NCI-H1105 treated with DMSO at 0.1 percent for 48 hours (cell line): ENCODE measurements at places on chromosomes 5 and 9.

DNA sequence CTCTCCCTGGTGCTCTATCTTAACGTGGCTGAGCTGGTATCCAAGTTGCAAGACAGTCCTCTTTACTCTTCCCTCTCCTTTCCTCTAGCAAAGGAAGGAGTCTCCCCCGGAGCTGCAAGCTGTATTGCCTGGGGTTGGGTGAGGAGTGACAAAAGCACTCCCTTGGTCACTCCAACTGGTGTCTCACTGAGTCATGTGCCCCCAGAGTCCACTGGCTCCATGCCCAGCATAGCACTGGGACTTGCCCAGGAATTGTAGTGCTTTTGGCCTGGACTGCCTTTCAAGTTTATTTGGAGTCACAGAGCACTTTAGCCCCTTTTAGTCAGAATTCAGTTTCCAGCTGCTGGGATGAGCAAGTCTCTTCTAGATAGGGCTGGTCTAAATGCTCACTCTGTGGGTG, 82.6 kb upstream of the FST start:
- no peak for DNase-seq

- no peak for DNase-seq
Measured at GRCh38 chr5:135228222-135228621, 170.8 kb downstream of the MACROH2A1 start.

DNA sequence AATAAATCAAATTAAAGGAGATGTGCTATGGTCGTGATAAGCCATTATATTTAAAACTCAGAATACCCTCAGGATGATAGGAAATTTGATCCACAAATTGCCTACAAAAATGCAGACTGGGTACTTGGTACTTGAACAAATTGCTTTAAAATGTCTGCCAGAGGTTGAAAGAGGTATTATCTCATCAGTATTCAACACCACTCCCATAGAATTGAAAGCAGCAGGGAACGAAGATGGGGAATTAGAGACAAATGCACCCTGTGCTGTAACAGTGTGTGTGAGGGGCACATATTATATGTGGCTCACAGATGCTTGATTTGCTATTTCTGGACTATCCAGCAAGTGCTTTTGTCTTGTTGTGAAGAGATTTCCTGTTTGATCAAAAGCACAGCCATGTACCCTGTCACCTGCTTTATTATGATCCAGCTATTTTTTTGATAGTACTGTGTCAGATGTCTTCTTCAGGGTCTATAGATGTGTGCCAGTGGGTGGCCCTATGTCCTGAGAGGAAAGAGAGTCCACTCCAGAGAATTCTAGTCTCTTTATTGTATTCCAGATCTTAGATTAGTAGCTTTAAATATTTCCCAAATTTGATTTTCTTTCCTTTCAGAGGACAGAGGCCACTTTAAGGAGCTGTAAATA, 120.1 kb downstream of the XRCC4 start:
- peak; percentile 55 for DNase-seq

DNA sequence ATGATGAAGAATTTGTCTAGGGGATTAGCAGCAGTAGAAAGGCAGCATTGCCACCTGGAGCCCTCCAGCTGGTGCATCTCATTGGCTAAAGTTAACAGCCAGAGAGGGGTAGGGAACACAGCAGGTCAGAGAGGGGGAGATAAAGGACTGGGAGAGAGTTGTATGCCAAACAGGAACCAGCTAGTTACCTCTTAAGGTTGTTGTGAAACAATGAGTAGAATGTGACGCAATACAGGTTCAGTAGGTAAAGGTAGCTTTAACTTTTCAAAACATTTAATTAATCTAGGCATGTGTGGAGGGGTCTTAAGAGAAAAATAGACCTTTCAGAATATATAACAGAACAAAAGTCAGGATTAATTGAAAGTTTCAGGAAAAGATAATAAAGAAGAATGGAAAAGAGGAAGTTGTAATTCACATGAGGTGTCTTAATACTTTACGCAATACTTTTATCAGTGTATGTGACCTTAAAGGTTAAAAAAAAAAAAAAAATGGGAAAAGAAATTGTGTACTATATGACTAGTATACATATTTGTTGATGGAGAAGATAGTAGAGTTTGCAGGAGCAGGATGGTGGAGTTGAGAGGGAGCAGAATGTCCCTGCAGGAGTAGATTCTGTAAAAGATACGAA, 14.3 kb downstream of the FBXO38 start:
- DNase-seq = no peak

DNA sequence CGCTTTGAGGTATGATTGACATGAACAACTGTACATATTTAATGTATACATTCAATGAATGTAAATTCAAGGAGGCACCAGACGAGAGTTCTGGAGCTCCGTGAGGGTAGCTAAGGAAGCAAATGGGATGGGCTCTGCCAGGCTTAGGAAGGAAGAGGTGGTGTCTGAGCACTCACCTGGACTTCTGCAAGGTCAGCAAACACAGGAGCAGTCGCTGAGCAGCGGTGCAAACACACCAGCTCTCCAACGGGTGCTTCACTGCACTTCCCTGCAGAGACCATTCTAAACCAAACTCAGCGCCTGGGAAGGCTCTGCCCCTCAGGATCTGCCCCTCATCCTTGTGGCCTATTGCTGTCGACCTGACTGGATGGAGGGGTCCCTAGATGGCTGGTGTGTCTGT, 101.5 kb downstream of the COL23A1 start:
- no peak for DNase-seq

- DNase-seq = no peak
Measured at GRCh38 chr5:63170486-63170885, 591.9 kb downstream of the LRRC70 start.

DNA sequence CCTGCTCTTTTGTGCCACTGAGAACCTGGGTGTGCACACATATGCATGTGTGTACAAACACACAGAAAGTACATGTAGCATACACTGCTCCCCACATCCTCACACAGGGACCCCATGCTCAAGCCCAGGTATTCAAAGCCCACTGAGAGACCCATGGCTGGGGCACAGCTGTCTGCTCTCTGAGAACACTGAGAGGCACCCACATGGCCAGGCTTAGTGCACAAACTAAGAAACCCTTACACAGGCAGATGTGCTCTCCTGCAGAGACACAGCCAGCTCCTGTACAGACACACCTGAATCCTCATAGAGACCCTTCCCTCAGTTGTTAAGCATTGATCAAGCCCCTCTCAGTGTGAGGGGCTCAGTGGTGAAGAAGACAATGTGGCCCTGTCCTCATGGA, 92.5 kb downstream of the CACNA1B start:
- DNase-seq = no peak

DNA sequence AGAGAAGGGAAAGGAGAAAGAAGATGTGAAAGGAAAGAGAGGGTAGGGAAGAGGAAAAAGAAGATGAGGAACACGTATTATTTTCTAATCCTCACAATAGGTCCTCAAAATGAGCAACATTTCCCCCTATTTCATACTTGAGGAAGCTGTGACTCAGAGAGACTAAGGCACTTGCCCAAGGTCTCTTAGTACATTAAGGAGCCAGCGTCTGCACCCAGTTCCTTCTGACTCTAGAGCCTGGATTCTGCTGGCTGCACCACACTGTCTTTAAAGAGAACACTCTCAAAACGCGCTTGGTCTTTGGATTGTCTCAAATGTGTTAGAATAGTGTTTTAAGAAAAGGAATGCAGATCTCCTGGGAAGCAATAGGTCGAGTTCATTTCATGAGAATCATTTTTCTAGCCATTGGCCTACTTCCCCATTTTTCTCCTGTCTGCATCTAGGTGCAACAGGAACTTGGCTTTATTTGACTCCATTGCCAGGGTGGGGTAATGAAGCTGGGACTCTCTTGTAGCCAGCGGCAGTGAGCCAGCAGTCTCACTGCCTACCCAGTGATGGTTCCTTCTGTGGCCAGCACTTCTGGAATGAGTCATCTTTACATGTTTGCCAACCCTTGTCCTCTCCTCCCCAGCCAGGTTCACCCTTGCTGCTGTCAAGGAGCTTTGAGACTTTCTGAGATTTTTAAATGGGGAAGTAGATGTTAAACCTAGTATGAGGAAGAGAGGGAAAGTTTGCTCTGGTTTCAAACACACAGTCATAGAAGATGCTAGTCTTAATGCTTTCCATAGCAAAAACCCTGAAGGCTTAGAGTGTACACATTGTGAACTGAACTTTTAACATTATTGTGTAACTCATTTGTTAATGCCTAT, 82.7 kb downstream of the DOCK8 start:
- DNase-seq = no peak

GRCh38 chr5:166710271-166710670, 1581.2 kb upstream of the WWC1 start:
- no peak for DNase-seq

GRCh38 chr5:84163671-84164070, 221.0 kb downstream of the EDIL3 start:
- DNase-seq = no peak

- peak; percentile 56 for DNase-seq
Measured at GRCh38 chr5:103271570-103272289, 13.2 kb downstream of the MACIR start.

DNA sequence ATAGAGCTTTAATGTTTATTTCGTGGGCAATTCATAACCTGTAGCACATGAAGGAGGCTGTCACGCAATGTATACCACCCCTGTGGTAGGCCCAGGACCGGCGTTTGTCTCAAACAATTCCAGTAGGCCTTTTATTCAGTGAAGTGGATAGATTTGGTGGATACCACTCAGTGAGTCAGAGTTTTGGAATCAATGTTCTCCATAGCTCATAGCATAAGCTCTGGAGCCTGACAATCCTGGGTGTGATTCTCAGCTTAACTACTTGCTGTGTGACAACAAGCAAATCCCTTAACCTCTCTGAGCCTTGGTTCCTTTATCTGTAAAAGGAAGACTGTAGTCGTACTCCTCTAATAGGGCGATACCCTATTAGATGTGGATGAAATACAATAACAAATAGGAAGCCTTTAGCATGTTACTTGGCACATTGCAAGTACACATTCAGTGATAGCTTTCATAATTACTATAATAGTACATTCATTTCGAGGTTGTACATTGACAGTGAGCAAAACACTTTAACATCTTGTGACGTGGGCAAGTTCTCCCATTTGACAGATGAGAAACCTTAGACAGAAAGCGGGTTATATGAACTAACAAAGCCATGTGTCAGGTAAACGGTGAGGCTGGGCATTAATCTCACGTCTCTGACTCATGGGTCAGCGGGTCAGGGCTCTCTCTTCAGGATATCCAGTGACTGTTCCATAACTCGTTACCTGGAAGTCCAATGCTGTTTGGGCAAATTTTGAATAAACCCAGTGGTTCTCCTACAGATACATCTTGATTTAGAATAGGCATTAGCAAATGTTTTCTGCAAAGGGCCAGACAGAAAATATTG, 130.8 kb downstream of the C9orf152 start:
- no peak for DNase-seq

DNA sequence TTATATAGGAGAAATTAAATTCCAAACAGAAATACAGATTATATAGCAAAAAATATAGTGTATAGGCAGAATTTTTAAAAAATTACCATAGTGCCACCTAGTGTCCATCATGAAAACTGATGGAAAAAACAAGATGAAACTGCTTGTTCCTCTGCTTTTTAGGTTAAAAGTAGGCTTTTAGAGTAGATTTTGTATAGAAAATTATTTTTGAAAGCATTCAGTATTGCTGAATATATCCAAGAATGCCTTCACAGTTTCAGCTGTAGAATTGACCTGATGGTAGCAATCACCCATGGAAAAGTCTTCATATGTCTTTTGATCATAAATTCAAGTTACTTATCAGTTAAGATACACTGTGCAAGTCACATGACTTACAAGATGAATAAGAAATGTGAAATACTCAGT, 19.7 kb downstream of the RIOK2 start:
- DNase-seq = no peak

- DNase-seq = no peak
Measured at GRCh38 chr5:8341406-8341805, 472.5 kb downstream of the MTRR start.

DNA sequence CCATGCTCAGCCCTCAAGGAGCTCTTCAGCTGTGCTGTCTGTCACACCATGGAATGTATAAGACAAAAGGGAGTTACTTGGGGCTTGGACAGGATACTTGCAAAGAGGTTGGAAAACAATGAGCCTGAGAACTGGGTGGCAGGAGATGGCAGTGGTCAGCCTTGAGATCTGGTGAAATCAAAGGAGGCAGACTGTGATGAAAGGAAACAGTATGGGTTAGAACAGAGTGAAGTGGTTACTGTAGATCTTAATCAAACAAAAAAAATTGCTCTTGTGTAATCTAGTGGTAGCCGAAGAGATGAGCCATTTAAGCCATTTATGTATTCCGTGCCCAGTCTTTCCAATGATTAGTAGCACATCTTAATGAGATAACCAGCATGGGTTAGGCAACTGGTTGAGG, 142.2 kb downstream of the SV2C start:
- DNase-seq = no peak

- no peak for DNase-seq
Measured at GRCh38 chr9:73583576-73583975, 431.9 kb downstream of the ANXA1 start.

DNA sequence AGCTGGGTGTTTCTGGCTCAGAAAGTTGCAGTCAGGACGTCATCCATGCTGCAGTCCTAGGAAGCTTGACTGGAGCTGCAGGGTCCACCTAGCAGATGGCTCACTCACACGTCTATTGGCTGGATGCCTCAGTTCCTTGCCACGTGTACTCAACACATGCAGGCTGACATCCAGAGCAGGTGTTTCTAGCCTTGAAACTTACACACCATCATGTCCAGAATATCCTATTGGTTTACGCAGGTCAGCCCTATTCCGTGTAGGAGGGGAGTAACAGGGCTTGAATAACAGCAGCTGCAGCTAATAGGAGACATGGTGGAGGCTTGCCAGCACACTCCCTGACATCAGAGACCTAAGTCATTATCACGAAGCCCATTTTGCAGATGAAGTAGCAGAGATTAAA, 473.5 kb downstream of the ACTL7B start:
- peak; percentile 29 for DNase-seq

- DNase-seq = peak; percentile 12
Measured at GRCh38 chr5:91487420-91487819, 104.3 kb upstream of the ARRDC3 start.

DNA sequence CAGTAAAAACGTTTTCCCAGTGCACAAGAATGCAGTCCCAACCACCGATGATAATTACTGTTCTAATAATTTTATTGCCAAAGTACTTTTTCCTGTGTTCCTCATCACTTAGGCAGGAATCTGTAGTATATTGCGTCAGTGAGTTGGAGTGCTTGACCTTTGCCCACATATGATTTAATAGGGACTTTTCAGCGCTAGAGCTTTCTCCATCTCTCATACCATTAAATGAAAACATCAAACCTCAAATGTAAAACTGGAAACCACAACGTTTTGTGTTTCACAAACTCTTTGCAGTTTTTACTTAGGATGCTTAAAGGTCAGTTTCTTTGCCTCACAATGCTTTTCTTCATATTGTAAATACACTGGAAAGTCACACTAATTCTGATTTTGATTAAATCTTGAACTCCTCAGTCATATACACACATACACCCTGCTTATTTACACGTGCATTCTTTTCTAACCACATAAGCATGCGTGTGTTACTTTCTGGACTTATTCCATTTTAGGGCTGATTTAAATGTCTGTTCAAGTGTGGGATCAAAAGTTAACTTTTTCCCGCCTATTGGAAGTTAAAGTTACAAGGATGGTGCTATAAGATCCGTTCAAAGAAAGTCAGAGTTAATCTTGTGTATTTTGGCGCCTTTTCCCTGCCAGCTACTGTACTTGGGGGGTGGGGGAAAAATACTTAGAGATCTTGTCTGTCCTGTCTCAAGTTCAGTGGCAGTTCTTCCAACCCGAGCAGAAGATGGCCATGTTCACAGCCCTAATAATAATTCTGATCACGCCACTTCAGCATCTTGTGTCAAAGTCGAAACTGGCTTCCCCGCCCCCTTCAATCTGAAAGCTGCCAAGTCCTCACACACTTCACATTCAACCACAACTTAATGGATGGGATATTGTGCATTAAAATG, 6.6 kb upstream of the NFIB start:
- DNase-seq = no peak
